NCI-H2081 treated with DMSO at 0.1 percent for 48 hours (cell line): ENCODE measurements at places on chromosomes 5 and 9.

DNA sequence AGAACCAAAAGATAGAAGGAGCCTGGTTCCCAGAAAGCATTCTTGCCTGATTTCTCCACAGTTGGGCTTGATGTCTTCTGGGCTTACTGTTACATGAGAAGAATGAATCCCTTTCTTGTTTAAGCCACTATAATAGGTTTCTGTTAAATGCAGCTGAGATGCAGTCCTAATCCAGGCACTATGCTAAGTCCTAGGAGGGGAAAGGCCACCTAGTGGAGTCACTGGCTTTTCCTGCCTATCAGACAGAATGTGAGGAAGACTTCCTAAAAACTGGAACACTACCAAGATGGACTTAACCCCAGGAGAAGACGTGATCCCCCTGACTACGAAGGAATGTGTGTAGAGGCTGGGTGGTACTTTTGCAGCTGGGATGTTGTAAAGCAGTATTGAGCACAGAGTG is 34.3 kb upstream of the FSD1L start:
- no peak for DNase-seq

DNA sequence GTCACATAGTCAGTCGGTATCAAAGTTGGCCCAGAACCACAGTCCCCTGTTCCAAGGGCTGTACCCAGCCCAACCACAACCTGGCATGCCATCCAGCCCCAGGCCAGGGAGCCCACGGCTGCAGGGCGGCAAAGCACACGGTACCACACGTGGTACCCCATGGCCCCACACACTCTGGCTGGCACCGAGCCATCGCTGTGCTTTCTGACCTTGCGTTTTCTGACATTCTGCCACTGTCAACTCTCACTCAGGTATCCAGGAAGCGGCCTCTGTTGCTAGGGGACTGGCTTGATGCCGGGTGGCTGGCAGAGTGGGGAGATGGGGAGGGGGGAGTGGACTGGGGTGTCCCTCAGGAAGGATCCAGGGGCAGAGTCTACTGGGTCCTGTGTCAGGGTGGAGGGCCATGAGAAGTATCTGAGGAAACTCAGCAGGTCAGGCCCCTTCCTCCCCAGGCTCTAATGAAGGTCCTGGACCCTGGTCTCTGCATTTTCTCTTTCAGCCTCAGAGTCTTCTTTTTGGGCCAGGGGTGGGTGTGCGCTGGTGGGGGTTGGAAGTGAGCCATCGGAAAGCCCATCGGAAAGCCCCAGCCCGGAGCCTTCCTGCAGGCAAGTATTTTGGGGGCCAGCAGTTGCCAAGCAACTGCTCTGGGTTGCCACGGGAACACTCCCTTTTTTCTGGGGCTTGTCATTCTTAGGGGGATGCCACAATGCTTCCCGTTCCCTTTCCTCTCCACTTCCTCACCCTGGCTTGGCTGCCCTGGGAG is 21.0 kb upstream of the RALGDS start:
- peak; percentile 23 for DNase-seq

- no peak for DNase-seq
Observed at GRCh38 chr5:114179134-114179533, 182.7 kb upstream of the KCNN2 start.

- DNase-seq = no peak
Observed at GRCh38 chr9:125989090-125989501, 241.9 kb downstream of the PBX3 start.

DNA sequence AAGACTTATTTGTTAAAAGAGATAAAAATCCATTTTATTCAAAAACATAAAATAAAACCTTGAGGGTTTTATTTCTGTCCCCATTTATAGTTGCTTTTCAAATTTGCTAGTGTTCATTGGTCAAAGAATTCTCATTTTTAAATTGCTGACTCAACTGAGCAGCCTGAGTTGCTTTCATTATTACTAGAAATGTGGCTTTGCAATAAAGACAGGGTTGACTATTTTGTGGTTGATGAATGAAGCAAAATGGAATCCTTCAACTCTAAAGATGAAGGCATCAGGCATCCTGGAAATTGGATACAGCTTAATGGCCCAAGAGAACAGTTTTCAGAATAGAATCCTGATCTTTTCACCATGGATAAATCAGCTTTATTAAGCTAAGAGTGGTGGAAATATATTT is 23.9 kb upstream of the PPP3R2 start:
- DNase-seq = no peak

- no peak for DNase-seq
Observed at GRCh38 chr5:155897761-155898160, 429.2 kb upstream of the SGCD start.
